NCI-H345 (cell line): ENCODE measurements at places on chromosomes 7 and 10.

DNA sequence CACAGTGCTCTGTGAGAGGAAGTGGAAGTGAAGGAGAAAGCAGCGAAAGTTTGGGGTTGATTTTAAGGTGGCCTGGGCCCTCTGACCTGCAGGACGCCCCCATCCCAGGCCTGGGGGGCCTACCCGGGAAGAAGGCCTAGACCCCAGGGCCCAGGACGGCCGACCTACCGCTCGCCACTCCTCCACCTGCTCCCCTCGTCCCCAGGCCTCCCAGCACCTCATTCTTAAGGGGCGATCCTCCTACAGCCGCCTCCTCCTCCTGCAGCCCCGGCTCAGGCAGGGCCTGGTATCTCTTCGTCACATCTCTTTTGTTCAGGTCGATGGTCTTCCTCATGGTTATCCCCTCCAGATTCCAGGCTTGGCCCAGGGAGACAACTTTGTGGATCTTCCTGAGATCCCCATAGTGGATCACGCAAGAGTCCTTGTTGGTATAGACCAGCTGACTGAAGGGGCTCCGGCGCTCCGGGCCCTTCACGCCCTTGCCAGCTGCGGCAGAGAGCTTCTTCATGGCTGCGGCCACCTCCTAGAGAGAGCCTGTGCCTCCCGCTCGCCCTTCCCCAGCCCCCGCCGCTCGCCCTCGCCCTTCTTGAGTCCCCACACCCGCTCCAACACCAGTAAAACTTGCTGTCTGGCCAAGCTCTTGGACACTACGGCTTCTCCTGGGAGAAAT, 117.5 kb downstream of the OR13A1 start:
- DNase-seq: no peak

DNA sequence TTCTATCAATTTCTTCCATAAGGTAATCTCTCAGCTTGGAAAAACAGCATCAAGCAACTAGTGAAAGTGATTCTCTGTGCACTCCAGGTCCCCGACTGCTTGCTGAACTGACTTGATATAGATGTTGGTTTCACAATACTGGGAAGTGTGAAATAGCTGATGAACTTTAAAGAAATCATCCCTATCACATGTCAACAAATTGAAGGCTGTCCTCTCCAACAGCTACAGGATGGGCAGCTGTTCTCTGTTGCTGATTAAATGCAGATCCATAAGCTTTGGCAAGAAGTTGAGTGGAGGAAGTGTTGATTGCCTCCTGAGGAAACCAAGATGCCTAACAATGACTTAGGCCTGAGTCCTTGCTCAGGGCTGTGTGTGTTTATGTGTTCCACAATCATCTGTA, 130.4 kb upstream of the GDF10 start:
- no peak for DNase-seq

- DNase-seq: no peak
Measured at GRCh38 chr10:17516376-17516775, 62.0 kb upstream of the ST8SIA6 start.

- no peak for DNase-seq
Measured at GRCh38 chr10:11551916-11552602, 59.4 kb downstream of the USP6NL start.

GRCh38 chr10:100713859-100714565, 31.4 kb upstream of the PAX2 start:
- DNase-seq: no peak

GRCh38 chr10:15563246-15563645, 156.5 kb downstream of the ITGA8 start:
- no peak for DNase-seq

DNA sequence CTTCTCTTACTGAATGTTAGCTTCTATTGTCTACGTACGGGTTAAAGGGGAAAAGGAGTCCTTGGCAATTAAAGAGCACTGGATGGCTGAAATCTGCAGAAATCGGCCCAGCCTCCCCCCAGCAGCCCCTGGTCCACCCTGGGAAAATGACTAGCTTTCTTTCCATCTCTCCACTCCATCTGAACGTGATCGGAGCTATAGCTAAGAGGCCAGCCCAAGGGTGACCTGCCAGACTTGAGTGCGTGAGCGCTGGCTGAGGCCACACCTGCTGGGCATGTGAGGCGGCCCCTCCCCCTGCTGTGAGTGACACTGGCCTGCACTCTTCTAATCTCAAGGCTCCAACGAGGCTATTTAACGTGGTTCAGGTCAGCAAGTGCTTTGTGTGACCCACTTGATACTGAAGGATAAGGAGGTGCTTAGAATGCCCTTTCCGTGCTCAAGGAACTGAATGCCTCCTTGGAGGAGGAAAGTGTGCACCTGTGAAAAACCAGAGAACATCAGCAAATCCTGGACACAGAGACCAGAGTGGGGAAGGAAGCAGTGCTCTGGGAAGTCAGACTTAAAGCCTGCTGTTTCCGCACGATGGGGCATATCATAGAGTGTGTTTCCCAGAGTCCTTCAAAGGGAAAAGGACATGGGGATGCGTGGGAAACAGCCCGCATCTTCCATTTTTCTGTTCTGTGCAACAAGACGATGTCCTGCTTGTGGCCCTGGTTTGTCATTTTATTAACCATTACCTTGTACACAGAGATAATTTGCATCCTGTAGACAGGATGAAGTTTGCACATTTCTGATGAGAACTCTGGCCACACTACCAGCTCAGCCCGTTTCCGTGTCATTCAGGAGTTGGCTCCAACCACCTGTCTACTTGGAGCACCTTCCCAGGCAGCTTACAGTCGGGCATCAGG, 12.5 kb upstream of the MNX1 start:
- no peak for DNase-seq

GRCh38 chr7:159094919-159095915, 49.5 kb downstream of the VIPR2 start:
- DNase-seq: no peak

- no peak for DNase-seq
Measured at GRCh38 chr7:22651534-22652243, 75.3 kb upstream of the IL6 start.

DNA sequence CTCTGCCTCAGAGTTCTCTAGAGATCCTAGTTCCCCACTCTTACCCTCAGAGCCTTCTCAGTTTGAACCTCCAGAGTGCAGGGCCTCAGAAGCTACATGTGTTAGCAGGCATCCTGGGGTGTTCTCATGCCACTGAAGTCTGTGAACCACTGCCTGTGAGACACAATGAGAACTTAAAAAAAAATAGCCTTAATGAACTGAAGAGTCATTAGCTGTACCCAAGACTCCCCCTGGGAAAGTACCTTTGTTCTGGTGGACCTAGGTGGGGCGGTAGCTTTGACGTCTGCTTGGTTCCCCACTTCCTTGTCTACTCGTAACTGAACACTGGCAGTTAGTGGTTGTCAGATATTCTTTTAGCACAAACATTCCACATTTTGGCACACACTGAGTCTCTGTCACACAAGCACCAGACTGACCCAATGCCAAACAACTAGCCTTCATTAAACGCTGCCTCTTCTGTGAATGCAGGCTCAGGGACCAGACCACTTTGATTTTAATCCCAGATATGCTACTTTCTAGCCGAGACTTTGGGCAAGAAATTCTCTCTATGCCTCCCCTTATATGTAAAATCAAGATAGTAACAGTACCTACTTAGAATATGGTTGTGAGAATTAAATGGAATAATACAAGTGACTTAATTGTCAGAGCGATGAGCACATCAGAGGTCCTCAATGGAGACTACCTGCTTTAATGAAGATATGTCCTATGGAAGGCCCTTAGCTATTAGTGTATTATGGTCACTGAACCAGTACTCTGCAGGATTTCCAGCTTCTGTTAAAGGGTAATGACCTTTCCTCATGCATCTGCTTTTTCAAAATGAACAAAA, 75.3 kb upstream of the CC2D2B start:
- no peak for DNase-seq

DNA sequence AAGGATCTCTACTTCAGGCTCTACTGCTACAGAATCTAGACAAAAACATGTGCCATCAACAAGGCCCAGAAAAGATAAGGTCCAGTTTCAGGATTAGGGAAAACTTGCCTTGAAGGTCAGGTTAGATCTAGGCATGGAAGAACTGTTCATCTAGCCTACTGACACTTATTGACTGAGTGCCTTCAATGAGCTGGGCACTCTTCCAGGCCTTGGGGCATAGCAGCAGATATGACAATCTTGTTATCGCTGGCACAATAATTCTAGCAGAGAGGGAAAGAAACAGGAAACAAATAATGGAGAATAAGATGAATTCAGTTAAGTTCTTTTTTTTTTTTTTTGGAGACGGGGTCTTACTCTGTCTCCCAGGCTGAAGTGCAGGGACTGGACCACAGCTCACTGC, 71.6 kb downstream of the ADCYAP1R1 start:
- DNase-seq: no peak

DNA sequence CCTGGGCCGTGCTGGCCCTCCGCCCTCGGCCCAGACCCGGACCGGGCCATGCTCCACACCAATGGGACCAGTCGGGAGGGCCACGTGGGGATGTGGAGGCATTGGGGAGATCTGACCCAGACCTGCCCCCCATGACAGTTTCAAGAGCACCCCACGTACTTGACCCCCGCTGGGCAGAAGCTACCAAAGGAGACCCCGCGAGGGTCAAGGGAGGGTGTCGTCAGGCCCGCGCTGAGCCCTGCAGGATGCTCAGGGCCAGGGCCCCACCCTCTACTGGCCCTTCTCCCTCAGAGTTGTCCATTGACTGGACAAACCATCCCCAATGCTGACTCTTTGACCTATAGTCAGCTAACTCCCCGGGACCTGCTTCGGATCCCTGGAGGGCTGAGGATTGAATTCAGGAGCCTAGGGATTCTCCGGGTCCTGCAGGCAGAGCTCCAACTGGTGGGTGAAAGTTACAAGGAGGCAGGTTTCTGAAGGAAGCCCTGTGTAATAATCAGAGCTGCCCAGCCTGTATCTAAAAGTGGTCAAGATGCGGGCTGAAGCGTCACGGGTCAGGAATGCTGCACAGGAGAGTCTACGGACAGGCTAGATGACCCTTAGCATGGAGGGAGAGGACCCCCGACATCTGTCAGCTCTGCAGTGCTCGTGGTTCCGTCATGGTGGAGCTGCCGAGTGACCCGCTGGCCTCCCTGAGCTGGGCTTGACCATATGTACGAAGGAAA, 498 bp upstream of the CALHM2 start:
- DNase-seq: no peak

- no peak for DNase-seq
Measured at GRCh38 chr7:10315881-10316280, 657.8 kb upstream of the PHF14 start.

GRCh38 chr10:13651969-13652720, 65.4 kb downstream of the PRPF18 start:
- DNase-seq: no peak

DNA sequence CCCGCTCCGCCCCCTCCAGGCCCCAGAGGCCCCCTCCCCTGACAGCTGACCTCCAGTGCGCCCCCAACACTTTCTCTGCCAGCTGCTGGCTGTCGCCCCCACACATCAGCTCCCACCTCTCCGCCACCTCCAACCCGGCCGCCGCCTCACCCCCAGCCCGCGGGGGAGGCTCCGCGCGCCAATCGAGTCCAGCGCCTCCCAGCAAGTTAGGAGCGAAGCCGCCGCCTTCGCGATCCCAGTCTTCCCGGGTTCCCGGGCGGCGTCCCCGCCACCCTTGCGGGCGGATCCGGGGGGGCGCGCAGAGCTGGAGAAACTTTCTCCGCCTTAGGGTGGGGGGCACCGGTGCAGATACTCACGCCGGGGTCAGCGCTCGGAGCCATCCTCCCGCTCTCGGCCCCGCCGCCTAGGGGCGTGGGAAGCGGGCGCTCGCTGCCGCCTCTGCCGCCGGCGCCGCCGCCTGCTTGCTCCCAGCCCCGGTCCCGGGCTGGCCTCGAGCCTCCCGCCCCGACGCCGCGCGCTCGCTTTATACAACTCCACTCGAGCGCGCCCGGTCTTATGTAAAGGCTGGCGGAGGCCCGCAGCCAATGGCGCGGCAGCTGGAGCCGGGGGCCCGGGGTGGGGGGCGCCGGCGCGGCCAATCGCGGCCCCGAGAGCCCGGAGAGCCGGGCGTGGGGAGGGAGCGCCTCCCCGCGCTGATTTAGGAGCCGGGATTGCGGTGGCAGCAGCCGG, at the start of gene CRTAC1:
TSS of gene CRTAC1 (minus strand) at position 529 of the 729 bp plus-strand sequence. CDS start at position 380, 149 bp downstream.
- peak; percentile 68 for DNase-seq

DNA sequence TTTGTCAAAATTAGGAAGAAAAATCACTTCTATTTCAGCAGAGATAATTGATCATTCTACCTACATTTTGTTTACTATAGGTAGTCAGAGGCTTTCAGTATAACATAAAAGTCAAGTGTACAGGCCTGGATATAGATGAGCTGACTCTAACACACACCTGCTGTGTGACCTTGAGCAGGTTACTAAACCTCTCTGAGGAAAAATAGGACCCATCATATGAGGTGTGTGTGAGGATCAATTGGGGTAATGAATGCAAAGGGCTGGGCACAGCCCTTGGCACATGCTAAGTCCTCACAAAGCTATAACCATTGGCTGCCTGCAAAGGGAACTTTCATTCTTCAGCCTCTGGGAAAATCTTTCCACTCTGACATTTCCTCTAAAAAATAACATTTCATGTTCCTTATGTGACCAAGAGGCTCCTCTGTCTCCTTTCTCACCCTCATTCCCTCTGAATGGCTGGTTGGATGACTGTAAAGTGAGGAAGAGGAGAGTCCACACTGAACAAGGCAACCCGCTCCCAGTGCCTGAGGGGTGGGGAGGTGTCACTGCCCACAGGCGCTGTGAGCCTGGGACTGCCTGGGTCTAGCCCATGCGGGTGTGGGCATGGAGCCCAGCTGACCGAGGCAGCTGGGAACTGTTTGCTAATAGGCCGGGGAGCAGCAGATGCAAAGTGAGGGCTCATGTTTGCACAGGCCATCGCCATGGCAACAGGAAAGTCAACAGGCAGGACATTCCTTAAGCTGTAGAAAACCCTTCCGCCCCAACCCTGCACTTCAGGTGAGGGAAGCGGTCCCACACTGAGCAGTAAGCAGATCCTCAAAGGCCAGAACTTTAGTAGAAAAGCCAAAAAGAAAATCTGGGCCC, 36.8 kb downstream of the MYOF start:
- DNase-seq: peak; percentile 73

- no peak for DNase-seq
Measured at GRCh38 chr10:570628-571163, 118.8 kb downstream of the DIP2C start.

DNA sequence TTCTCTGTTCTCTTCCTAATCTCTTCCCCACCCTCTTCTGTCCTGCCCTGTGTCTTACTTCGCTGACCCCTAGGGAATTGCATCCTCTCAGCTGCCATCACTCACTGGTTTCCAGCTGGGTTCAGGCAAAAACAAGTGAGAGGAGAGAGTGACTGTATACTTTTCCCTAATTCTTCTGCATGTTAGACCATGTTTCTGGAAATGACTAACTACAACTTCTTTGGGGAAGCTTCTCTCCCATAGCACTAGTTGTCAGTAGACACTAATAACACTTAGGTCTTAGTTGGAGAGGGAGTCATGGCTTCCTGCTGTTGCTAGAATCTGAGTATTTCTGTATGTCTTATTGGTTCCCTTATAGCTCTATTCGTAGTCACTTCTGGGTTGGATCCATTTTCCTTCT, 299.0 kb upstream of the FZD1 start:
- no peak for DNase-seq

GRCh38 chr7:3589752-3590151, 288.7 kb downstream of the SDK1 start:
- no peak for DNase-seq

- no peak for DNase-seq
Measured at GRCh38 chr10:84114088-84114667, 25.1 kb upstream of the GHITM start.

GRCh38 chr7:40760293-40760964, 625.6 kb downstream of the SUGCT start:
- no peak for DNase-seq

- DNase-seq: no peak
Measured at GRCh38 chr10:1572519-1573333, 164.6 kb downstream of the ADARB2 start.
